ENCODE measurements at places on chromosomes 12 and 14. TPM values are rescaled to one million over a fixed set of nuclear protein-coding genes. Genes with fewer than 3 reads are reported as not detected.

- no peak for DNase-seq
These were observed 45.3 kb upstream of the RAP1B start for GRCh38 chr12:68565391-68565903.

DNA sequence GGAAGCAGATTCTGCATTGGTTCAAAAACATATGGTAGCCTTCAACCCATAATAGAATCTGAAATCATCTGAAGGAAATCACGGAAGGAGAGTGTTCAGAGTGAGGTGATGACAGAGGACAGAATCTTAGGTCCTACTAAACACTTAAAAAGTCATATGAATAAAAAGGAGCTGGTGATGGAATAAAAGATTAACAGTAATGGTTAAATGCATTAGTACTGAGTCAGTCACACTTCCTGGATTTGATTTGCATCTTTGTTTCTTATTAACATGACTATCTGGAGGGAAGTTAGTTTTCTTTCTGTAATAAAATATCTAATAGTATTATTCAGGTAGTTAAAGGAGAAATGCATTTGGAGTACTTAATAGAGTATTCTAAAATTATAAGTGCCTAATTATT is 296.3 kb upstream of the ATXN7L3B start:
- no peak for DNase-seq

- no peak for DNase-seq
These were observed 3.0 kb upstream of the NPFF start for GRCh38 chr12:53510181-53510812.

DNA sequence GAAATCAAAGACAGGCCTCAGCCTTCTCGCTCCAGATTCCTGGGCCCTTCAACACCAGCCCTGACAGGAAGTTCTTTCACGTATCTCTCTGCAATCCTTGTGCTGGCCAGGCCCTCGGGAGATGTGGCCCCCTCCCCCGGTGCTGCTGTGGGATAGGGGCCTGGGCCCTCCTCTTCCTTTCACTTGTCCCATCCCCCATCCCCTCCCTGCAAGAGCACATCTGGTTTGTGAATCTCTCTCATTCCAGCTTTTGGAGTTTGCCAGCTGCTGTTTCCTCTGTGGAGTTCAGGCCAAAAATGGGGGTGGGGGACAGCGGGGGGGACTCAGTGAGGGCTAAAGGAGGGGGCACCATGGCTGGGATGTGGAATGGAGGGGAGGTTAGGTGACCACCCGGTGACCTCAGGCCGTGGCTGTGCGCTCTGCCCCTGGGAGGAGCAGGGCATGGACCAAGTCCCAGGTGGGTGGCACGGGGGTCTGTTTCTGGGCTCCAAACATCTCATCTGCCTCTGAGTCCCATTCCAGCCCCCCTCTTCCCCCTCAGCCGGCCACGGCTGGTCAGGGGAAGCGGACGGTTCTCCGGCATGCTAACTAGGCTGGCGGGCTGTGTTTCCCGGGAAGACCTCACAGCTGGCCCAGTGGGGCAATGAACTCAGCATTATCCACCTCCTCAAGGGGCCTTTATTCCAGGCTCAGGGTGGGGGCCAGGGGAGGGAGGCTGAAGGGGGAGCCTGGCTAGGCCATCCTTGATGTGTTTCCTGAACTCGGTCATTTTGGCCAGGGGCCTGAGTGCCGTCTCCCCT is 7.4 kb downstream of the LRP1 start:
- DNase-seq: no peak

GRCh38 chr14:39050389-39050788 is 52.6 kb downstream of the SEC23A start:
- DNase-seq: no peak

DNA sequence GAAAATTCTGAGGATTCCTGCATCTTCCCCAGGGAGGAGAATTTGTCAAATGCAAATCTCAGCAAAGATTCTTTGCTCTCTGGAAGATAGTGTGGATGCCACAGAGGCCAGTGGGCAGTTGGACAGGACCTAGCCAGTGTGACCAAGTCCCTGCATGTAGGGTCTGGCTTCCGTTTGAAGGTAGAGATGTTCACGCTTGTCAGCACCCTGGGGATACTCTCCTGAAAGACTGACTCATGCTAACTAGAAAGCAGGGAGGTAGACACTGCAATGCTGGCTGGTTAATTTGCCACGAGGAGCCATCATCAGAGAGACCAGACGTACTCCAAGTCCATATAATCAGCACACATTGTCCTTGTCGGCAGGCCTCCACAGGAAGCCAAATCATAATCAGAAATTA is 130.1 kb downstream of the SAMD4A start:
- no peak for DNase-seq

DNA sequence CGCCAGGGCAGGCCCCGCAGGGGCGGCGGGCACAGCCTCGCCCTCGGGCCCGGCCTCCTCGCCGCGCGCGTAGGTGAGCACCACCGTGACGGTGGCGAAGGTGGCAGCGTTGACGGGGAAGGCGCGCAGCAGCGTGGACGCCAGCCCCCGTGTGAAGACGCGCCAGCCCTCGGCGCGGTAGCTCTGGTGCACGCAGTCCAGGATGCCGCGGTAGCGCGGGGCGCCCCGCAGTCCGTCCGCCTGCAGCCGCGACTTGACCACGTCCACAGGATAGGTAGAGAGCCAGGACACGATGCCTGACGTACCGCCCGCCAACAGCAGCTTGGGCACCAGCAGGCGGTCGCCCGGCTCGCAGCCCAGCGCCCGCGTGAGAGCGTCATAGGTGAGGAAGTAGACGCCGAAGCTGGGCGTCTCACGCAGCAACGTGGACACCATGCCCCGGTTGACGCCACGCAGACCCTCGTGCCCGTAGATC is 13.9 kb downstream of the SLC25A29 start:
- DNase-seq: peak; percentile 25

DNA sequence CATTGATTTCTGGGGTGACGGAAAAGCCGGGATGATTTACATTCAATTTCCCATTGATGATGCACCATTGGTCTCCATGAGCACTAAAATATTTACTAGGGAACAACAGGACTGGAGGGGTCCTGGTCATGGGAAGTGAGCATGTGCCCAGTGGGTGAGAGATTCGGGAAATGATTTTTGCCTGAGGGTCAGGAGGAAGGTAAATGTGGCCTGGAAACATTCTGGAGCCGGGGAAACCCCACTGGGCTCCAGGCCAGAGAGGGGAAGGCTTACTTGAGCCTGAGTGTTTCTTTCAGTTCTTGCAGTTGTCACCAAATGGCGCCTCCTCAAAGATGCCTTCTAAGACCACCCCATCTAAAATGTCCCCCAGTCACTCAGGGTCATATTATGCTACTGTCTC is 532.3 kb upstream of the TBX3 start:
- DNase-seq: no peak

DNA sequence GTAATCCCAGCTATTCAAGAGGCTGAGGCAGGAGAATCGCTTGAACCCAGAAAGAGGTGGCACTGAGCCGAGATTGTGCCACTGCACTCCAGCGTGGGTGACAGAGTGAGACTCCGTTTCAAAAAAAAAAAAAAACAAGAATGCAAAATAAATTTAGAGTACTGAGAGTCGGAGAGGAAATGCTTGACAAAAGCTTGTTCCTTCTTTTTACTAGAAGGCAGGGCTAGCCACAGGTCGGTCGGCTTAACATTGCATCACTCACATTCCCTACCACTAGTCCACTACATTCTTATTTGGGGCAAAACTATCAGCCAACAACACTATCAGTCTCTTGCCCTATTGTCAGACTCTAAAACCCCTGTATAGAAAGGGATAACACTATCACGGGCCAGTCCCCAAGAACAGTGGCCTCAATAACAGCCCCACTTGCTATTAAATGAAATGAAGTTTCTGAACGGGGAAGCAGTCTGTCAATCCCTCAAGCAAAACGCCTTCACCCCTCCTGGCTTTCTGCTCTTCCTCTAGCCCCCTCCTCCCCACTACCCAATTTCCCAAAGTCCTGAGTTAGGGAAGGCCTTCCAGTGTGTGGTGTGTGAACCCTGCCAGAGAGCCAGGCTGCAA is 1.0 kb downstream of the RNF41 start:
- no peak for DNase-seq

GRCh38 chr14:90382491-90383125 is 14.2 kb upstream of the CALM1 start:
- peak; percentile 75 for DNase-seq

GRCh38 chr14:105167303-105168092 is 1.1 kb downstream of the JAG2 start:
- DNase-seq: no peak

GRCh38 chr12:43806737-43807072 is 588 bp upstream of the TWF1 start:
- no peak for DNase-seq

DNA sequence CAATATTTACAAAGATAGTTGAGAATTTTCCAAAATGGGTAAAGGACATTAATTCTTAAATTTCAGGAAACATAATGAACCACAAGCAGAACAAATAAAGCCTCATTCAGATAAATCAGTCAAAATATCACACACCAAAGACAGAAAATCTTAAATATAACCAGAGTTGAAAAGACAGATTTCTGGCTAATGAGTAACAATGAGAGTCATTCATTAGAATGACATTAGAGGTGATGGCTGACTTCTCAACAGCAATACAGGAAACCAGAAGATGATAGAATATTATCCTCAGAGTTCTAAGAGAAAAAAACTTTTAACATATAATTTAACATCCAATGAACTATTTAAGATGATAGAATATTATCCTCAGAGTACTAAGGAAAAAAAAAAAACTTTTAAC is 124.2 kb downstream of the DENND5B start:
- DNase-seq: no peak

DNA sequence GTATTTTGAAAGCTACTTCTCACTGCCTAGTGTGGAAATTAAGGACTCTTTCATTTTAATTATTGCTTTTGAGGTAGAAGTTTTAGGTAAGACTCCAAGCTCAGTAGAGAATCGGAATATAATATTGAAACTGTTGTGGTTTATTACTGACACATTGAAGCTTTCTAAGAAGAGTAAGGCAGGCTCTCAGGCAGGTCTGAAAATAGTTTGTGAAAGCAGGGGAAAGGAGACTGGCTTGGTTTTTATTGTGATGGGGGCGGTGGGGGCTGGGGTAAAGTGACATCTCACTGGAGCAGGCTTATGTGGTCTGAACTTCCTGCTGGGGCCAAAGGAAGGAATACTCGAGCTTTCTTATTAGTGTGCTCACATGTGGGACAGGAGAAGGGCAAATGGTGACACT is 79.5 kb downstream of the OTOGL start:
- no peak for DNase-seq

Gene MYF5
- total RNA-seq: not detected

Gene CCDC77
- 14.6 TPM for total RNA-seq

Gene C12orf50
- total RNA-seq: 0.08 TPM

Gene PRR4
- total RNA-seq: 1.6 TPM

Gene KERA
- total RNA-seq: not detected

Gene MUCL1
- total RNA-seq: not detected

Gene PRIMA1
- total RNA-seq: not detected

Gene NTS
- not detected for total RNA-seq
